ENCODE measurements at places on chromosomes 11 and 22.
A peak's percentile ranks its signal among the peaks of the same experiment; 100 is the strongest.

- no peak for DNase-seq
Observed at GRCh38 chr11:46071091-46071490, 50.2 kb downstream of the PHF21A start.

DNA sequence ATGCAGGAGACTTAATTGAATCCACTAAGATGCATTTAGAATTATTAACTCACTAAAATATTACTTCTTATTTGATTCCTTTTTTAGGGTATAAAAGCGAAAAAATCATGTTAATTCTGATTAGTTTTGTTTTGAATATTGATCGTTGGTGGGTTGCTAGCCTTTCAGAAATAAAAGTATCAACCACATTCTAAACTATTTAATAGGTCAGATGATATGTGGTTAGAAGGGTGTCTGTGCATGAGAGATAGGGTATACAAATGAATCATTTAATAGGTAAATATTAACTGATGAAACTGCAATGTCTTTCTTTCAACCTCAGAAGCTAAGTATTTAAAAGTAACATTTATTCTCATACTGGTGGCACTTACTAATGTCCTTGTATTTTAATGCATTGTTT lies 515.1 kb downstream of the CNTN5 start:
- no peak for DNase-seq

GRCh38 chr11:131840545-131840944 lies 470.1 kb downstream of the NTM start:
- DNase-seq: no peak

DNA sequence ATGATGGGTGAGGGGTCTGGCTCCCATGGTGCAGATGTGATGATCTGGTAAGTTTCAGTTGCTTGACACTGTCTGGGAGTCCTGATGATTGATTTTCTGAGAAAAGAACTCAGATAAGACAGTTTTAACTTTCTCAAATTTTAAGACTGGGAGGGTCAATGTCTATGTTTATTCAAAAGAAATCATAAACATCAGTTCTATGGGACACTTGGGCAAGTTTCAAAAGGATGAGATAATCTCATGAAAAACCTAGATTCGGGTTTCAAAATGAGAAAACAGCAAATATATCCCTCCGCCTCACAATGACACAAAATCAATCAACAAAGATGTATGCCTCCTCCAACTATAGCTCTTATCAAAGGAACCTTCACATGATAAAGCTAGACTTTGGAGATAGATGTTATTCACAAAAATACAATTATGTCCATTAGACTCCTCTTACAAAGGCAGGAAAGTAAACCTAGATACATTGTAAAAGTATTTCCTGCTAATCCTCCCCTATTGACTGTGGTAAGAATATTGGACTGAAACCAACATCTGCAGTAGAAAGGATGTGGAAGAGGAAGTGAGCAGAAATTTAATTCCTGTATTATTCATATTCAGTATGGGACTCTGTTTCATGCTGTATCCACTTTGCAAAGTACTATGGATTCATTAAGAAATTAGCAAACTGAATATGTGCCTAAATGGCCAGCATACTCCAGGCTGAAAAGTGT lies 21.6 kb downstream of the SVIP start:
- DNase-seq: peak; percentile 31

DNA sequence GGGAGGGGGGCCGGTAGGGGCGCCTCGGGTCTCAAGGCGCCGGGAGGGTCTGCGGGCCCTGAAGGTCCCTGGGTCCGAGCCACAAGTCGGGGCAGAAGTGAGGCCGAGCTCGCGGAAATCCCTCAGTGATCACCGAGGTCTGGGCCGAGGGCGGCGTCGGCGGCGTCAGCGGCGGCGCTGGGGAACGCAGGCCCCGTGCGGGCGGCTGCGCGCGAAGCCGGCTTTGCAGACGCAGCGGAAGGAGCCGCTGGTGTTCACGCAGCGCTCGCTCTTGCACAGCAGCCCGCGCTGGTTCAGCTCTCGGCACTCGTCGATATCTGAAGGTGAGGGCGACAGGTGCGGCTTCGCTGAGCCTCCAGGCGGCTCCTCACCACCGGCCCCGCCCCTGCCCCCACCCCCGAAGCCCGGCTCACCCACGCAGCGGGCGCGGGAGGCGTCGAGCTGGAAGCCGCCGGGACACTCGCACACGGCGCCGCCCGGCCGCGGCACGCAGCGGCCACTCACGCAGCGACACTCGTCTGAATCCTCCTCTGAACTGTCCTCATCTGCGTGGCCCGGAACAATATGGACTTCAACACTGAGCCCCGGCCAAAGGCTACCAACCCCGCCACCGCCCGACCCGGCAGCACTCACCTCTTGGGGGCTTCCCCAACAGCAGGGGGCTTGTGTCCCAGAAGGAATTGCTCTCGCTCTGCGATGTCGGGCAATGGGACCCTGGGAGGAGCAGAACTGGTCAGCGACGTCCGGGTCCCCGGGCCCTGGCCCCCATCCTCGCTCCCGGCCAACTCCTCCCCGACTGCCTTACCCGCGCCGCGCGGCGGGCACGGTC lies 14.2 kb downstream of the SCYL1 start:
- no peak for DNase-seq

DNA sequence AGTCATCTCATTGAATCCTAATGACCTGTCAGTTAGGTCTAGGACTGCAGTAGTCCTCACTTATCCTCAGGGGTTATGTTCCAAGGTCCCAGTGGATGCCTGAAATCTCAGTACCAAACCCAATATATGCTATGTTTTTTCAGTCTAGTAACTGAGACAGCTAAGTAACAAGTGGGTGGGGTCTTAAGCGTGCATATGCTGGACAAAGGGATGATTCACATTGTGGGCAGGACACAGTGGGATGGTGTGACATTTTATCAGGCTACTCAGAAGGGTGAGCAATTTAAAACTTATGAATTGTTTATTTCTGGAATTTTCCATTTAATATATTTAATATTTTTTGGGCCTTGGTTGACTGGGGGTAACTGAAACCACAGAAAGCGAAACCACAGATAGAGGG lies 29.0 kb downstream of the DDX10 start:
- DNase-seq: no peak

DNA sequence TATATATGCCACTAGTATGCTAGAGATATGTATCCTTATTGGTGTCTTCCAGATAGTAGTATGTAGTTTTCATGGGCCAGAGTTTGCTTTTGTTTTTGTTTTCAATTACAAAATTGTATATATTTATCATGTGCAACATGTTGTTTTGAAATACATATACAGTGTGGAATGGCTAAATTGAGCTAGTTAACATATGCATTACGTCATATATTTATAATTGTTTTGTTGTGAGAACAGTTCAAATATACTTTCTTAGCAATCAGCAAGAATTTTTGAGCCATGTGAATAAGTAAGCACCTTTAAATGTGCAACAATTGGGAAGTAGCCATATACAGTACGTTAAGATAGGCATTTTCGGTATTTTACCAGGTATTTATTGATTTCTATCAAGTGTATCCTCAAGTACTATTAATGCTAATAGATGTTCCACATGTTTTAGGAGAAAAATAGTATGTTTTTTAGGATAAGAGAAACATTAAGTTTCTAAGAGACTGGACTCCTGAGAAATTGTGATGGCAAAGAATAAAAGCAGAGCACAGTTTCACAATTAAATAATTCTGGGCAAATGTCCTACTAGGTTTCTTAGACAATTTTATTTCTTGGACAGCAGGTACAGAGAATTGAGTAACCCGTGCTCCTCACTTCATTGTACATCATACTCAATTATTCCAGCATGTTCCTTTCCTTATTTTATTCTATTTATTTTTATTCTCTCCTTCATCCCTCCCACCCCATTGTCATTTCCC lies 60.5 kb upstream of the SLC5A12 start:
- no peak for DNase-seq

- no peak for DNase-seq
Observed at GRCh38 chr11:85843929-85844328, 11.3 kb upstream of the CCDC83 start.

GRCh38 chr11:64139049-64139448 lies 26.9 kb downstream of the MACROD1 start:
- no peak for DNase-seq

- no peak for DNase-seq
Observed at GRCh38 chr11:125376856-125377255, 119.2 kb downstream of the FEZ1 start.

DNA sequence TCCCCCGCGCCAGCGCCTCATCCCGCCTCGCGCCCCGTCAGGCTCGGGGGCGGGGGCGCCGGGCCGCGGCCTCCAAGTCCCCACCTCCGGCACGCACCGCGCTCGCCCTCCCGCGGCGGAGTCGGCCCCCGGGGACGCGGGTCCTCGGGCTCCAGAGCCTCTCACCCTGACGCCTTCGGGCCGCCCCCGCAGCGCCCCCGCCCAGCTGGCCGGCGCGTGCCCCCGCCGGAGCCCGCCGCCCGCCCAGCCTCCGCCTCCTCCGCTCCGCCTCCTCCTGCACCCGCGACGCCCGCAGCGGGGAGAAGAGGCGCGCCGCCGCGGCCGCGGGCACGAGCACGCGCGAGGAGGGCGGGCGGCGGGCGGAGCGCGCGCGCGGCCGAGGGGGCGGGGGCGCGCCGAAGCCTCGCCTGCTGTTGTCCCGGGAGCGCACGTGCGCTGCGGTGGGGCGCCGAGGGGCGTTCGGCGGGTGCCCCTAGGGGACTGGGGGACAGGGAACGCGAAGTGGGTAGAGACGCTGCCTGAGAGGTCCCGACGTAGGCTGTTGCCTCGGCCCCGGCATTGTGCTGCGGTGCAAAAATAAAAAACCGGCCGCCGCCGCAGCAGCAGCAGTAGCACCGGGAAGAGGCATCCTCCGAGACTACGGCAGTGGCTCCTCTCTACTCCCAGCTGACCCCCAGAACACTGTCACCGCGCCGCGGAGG lies 87.4 kb upstream of the ARHGAP32 start:
- DNase-seq: peak; percentile 79

DNA sequence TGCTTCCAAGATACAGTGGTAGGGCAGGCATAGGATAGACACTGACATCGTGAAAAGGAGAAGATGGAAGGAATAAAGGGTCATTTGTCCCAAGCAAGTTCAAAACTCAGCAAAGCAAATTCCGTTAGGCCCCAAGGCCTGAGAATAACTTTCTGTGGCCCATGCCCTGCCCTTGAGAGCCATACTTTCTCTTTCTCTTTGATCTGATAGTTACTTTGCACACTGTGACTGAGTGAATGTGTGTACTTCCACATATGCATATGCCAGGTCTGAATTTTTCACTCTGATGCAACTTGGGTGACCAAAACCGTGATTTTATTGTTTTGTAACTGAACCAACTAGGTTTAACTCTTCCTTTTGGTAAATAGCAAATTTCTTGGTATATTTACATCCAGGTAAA lies 371.5 kb downstream of the RAB38 start:
- DNase-seq: no peak

DNA sequence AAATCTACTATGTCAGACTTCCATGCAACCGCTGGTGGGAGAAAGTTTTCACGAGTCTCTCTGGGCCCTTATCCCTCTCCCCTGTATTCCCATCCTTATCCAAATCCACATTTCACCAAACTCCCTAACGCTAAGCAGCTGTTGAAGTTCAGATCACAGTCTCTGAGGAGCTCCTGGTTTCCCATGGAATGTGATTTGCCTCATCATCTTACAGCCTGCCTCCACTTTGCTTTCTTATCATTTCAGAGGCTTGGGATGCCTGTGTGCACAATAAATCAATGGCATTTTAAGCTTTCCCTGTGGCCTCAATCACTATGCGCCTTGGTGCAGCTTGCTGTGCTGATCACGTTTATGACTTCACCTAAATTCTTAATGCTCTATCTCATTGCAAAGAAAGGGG lies 352.4 kb upstream of the FAT3 start:
- DNase-seq: no peak

DNA sequence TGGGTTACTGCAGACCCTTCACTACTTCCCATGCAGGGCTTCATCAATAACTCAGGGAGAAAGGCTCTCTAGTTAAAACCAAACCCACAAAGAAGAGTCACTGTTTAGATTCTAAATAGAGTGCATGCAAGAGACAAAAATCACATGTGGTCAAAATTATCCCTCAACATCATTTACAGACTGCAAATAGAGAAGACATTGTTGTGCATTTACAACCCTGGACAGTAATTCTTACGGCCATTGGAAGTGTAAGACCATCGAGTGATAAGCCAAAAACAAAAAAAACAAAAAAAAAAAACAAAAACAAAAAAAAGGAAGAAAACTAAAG lies 93.4 kb downstream of the RASSF10 start:
- no peak for DNase-seq

DNA sequence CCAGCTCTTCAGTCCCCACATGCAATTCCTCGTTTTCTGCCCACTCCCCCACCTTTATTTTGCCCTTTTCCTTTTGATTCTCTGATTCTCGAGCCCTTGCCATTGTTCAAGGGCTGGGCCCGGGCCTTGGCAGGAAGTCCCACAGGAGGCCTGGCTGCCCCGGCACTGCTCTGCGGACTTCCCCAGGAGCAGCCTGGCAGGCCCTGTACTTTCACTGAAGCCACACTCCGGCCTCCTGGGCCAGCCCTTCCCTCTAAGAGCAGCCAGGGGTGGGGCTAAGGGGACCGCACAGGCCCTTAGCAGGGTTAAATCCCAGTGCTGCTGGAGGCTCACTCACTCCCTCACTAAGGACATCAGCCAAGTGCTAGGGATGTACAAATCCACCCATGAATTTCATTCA lies 4.1 kb downstream of the LRRC32 start:
- DNase-seq: no peak

DNA sequence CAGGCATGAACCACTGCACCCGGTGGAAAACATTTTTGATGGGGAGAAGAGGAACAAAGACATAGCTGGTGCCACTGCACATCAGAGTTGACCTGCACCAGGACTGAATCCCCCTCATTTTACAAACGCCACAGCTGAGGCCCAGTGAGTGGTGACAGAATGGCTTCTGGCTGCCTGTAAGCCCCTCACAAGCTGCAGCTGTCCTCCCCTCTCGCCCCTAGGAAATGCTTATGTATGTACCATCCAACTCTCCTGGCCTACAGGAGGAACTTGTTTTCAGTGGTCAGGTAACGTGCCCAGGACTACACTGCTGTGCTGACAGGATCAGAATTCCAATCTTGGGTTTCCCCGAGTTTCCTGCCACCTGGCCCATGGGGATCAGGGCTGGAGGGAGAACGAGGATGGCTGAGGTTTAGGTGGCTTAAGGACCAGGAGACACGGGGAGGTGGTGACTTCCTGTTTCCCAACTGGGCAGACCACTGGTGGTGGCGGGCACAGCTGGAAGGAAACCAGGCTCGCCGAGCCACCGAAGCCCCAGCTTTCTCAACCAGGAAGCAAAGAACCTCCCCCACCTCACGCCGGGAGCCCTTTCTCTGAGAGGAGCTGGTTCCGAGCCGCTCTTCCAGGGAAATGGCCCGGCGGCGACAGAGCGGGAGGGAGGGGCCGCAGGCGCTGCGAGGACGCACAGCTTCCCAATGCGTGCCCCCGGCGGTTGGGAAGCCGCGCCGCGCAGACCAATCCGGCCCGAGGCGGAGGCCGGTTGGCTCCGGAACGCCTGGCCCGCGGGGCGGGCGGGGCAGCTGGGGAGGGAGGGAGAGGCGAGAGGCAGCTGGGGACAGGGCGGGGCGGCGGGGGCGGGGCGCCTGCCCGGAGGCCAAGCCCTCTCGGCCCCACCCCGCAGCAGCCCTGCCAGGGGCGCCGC lies 1.0 kb upstream of the LRFN4 start:
- DNase-seq: peak; percentile 91

GRCh38 chr11:21116009-21116408 lies 446.6 kb downstream of the NELL1 start:
- no peak for DNase-seq
